ENCODE measurements at places on chromosomes 12 and 14. TPM values are rescaled to one million over a fixed set of nuclear protein-coding genes. Genes with fewer than 3 reads are reported as not detected.

PLEKHD1 gene
- total RNA-seq, result not detected

LMNTD1 gene
- total RNA-seq, result not detected

TESPA1 gene
- not detected for total RNA-seq

TMEM120B gene
- 15.9 TPM for total RNA-seq

SLC4A8 gene
- total RNA-seq, result 9.7 TPM

DDX47 gene
- 75.2 TPM for total RNA-seq

LALBA gene
- not detected for total RNA-seq

IGF1 gene
- 0.85 TPM for total RNA-seq

POTEM gene
- not detected for total RNA-seq

PPP4R3A gene
- total RNA-seq, result 77.0 TPM

EGLN3 gene
- total RNA-seq, result 0.14 TPM

COCH gene
- 1.9 TPM for total RNA-seq

RFLNA gene
- total RNA-seq, result 19.7 TPM

SLC39A9 gene
- 52.1 TPM for total RNA-seq

TPH2 gene
- total RNA-seq, result not detected

ARG2 gene
- total RNA-seq, result 22.5 TPM

C1S gene
- total RNA-seq, result 0.38 TPM

L3HYPDH gene
- total RNA-seq, result 31.0 TPM
